ENCODE measurements at places on chromosomes 2 and 18.
A peak's percentile ranks its signal among the peaks of the same experiment; 100 is the strongest.

DNA sequence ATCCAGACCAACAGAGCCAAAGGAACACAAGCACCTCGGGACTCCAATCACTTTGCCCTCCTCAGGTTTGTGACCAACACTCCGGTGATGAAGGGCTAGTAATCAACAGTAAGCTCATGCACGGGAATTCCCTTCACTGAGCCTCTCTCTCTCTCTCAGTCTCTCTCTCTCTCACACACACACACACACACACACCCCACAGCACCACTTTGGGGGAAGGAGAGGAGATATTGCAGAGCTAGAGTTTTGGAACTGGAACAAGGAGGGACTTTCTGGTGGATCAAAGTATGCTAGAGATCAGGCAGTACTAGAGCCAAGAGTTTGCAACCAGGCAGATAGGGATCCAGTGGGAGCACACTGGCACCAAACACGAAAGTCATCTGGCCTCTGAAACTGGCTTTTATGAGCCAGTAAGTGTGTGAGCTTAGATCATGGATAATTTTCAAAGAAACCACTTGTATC, 98.7 kb downstream of the ANKRD44 start:
- no peak for DNase-seq

DNA sequence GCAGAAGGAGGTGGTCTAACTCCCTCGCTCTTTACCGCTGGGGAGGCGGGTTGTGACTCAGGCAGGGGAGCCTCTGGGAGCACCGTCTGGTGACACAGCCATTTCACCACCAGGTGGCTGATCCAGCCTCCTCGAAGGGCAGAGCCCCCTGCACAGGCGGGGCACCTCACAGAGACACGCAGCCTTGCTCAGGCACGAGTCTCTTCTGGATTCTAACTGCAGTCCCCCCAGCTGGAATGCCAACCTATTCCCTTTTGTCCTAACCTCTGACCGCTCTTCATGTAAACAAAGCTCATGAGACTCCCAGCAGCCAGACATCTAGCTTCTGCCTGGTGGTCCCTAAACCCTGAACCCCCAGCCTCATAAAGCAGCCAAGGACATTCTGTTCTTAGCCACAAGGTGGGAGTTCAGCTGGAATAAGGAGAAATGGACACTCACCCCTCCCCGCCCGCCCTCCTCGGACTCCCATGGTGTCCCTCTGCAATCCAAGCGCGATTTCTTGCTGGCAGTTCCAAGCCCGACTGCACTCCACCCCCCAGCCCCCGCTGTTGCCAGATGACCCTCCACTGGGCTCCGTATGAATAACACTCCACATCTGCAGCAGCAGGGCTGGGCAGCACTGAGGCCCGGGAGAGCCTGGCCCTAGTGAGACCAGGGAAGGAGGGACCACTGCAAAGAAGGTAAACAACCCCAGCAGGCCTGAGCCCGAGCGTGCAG, 84.3 kb downstream of the TNS1 start:
- no peak for DNase-seq

DNA sequence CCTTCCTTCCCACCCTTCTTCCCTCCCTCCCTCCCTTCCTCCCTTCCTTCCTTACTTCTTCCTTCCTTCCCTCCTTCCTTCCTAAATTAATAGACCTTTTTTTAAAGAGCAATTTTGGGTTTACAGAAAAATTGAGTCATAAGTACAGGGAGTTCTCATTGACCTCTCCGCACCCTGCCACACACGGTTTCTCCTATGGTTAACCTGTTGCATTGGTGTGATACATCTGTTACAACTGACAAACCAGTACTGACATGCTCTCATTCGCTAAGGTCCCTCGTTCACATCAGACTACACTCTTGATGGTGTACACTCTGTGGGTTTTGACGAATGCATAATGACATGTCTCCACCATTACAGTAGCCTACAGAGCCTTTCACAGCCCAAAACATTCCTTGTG, 11.6 kb upstream of the SDC1 start:
- DNase-seq = no peak

DNA sequence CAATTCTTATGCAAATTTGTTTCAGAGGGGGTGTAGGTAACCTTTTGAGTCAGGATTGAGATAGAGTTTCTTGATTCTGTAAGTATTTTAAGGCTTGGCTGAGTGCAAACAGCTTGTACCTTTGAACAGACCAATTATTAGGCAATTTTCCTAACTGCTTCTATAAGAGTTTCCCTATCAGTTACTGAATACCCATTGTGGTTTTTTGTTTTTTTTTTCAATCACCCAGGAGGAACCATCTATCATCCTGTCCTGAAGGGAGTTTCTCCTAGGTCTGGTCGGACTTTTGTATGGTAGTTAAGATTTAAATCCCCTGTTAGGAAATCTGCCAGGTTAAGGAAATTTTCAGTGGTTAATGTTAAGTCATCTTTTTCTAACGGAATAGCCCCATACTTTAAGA, 319.4 kb upstream of the SLC39A10 start:
- DNase-seq = no peak

DNA sequence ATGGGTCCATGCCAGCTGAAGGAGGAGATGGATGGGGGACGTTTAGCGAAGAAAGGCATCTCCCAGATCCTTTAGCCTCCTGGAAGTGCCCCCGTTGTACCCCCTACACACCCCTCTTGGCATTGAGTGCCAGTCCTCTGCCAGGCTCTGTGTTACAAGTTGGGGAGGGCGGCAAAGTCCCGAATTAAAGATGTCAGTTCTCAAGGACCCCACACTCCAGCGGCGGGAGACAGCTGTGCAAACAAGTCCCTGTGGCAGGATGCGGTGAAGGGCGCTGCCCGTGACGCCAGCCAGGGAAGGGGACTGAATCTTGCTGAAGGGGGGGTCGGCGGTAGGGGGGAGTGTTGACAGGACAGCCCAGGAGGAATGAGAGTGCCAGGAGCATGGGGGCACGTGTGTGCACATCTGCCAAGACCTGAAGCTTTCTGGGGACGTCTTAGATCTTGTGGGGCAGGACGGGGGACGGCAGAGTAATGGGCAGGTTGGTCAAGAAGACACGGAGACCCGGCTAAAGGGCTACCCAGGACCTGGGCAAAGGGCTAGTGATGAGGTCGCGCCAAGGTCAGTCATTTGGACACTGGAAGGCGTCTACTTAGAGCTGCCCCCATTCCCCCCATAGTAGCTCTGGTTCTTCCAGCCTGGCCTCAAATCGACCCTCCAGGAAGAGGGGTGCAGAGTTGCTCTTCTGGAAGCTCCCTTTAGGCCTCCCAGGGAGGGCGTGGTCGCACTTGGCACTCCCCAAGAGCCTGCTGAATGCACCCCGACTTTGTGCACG, 2.8 kb upstream of the CTDSP1 start:
- DNase-seq = peak; percentile 54

DNA sequence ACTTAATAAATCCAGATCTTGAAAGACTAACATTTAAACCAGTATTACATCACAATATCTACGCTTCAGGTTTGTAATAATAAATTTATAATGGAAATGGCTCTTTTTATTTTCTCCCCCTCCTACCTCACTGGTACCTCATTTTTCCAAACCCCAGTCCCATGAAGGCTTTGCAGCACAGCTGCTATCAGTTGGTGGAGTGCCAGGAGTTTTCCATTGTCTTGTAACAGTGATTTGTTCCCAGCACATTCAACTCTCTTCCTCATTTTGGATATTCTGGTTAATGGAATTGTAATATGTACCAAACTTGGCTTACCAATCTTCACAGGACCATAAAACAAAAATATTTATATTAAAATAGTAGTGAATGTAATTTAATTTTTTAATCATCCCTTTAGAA, 91.2 kb downstream of the VRK2 start:
- no peak for DNase-seq

DNA sequence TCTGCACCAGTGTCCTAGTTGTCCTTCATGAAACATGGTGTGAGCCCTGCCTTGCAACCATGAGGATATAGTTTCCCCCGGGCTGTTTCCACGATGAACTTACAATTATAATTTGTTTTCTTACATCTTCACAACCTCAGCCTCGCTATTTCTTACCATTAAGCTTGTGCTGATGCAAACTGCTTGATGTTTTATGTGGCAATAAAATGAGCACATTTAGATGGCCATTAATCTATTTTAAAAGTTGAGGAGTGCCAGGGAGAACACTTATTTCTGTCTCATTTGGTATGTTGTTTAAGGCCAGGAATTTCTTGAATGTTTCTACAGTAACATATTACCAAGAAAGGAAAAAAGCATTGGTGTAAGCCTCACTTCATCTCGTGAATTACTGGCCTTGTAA, 214.5 kb upstream of the SLC8A1 start:
- no peak for DNase-seq

DNA sequence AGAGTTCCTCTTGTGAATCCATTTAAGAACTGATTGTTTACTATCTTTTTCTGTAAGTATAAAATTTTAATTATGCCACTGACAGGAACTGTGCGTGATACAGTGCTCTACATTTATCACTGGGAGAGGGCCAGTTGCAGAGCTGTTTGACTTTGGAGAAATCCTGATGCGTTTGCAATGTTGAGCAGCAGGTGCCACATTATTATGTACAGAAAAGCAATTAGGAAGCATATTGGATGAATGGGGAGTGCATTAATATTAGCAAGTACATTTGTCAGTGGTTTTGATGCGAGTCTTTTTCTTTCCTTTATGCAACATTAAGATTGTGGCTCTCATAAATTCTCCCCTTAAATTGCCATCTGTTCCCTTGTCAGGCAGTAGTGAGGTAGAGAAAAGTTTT, 302.3 kb upstream of the FANCL start:
- no peak for DNase-seq

GRCh38 chr2:49105506-49105905, 48.8 kb downstream of the FSHR start:
- no peak for DNase-seq

- DNase-seq = no peak
Measured at GRCh38 chr2:9961013-9961412, 9.5 kb downstream of the GRHL1 start.

DNA sequence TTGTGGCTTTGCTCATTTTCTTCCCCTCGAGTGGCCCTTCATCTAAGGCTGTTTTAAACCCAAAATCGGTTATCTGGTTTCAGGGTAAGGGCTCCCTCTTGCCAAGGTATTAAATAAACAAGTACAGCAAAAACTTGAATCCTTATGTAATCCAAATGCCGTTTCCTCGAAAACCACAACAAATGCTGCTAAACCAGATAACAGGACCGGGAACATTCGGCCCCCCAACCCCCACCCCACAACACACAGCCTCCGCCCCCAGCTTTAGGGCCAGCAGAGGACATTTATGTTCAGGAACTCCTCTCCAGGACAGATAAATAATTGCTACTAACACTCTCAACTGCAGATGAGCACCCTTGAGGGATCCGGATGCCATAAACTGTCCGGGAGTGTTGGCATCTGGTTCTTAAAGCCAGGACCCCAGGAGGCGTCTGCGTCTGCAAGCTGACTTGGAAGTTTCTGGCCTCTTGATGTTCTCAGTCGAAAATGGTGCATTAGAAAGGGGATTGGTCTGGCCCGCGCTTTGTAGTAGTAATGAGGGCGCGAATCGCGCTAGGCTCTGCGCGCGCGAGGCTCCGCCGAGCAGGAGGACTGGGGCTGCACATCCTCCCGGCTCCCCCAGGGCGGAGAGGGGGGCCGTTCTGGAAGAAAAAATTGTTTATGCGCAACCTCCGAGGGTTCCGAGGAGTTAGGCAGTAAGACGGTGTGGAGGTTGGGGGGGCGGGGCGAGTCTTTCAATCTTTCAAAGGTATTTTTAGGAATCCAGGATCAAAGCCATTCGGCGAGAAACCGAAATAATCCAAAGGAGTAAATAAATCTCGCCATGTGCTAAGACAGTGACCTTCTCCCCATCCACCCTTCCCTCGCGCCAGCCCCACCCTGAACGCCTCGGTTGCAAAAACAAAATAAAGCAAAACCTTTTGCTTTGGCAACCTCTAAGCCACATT, 3.9 kb upstream of the ID2 start:
- no peak for DNase-seq

GRCh38 chr18:10519366-10519765, 6.5 kb upstream of the NAPG start:
- DNase-seq = no peak

GRCh38 chr2:11023326-11024258, 111.9 kb downstream of the KCNF1 start:
- no peak for DNase-seq

GRCh38 chr2:675982-676646, 1.1 kb downstream of the TMEM18 start:
- DNase-seq = peak; percentile 10

DNA sequence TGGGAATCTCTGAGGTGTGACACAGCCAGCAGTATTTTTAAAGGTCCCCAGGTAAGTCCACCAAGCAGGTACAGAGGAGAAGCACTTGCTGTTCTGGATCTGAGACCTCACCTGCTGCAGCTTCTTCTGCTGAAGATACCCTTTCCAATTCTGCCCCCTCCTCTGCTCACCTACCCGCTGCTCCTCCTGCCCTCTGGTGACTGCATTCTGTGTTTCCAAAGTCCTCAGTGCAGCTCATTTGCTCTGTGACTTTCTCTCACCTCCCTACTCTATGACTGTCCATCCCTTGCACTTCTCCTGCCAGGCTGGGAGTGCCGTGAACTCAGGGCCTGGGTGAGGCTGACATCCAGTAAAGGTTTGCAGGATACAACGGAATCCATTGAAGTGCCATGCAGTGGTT, 205.2 kb upstream of the LYPD1 start:
- DNase-seq = no peak

- no peak for DNase-seq
Measured at GRCh38 chr18:62651276-62652056, 63.9 kb upstream of the PHLPP1 start.
